ENCODE measurements at places on chromosomes 7 and 10. TPM values are rescaled to one million over a fixed set of nuclear protein-coding genes. Genes with fewer than 3 reads are reported as not detected.

IGF2BP3 gene
- total RNA-seq: 59.0 TPM

CALML3 gene
- total RNA-seq: not detected

ADCY1 gene
- total RNA-seq: 9.9 TPM

MYL10 gene
- total RNA-seq: 8.4 TPM

DMBT1 gene
- total RNA-seq: not detected

ADGRA1 gene
- under 0.01 TPM for total RNA-seq

TMEM213 gene
- total RNA-seq: not detected

CCL24 gene
- total RNA-seq: not detected

OGDH gene
- 70.5 TPM for total RNA-seq

COBL gene
- total RNA-seq: 53.2 TPM

EGR2 gene
- total RNA-seq: 3.7 TPM

URGCP gene
- total RNA-seq: 28.2 TPM

Measured in skeletal muscle tissue (tissue), 5 donors.